Stimulated activated CD8-positive, alpha-beta memory T cell treated with anti-CD3 and anti-CD28 coated beads, Interleukin-15, amount 100 ng/mL, for 24 hours (primary cell): ENCODE measurements at places on chromosomes 6 and 20.

- no peak for DNase-seq
Observed at GRCh38 chr20:38665506-38666285, 58.6 kb upstream of the SLC32A1 start.

DNA sequence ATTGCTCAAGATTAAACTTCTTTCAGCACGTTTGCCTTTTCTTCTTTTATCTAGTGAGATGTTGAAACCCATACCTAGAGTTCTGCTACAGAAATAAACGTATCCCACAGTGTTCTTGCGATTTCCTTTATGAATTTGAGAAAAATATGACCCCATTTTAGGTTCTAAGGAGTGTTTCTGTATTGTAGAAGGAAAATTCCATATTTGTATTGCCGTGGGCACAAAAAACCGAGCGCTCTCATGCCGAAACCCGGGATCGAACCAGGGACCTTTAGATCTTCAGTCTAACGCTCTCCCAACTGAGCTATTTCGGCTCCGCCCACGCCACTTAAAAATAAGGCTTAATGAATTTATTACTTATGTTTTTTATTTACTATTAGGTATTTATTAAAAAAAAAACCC, 23.7 kb downstream of the ZNF311 start:
- peak; percentile 69 for DNase-seq

GRCh38 chr6:112786801-112787200, 439.7 kb downstream of the RFPL4B start:
- DNase-seq, result no peak

DNA sequence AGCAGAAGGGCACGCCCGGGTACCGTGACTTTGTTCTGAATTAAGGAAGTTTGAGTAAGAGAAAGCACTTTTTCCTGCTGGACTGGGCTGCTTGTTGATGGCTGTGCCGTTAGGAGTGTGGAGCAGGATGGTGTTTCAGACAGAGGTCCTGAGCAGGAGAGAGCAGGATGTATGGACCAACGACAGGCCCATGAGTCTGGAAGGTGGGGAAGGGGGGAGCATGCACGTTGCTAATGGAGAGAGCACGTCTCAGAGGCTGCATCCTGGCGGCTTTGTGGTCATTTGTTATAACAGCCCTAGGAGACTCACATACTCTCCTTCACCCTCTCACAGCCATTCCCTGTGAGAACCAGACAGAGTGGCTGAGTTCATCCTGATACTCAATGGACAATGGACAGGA, 56.8 kb downstream of the PHACTR3 start:
- no peak for DNase-seq

DNA sequence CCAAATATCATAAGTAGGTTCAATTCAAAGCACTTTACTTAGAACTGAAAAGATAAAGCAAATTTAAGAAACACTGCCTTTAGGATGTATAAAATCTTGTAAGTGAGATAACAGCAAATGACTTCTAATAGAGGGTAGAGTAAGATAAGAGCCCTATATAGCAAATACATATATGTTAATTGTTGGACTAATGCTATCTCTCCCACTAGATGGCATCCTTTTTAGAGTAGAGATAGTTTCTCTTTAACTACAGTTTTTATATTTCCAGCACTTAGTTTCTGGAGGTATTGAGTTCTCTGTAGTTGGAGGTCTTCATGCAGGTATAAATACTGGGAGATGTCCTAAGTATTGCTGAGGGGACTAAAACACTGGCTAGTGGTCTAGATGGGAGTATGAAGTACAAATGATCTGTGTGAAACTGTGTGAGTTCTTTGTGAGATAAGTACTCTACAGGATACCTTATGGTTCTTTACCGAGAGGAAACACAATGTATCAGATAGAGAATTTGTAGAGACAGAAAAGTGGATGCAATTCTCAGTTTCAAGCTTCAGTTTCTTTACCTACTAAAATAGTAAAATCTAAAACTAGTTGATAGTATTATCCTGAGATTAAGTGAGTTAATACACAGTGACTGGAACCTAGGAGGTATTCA, 399.3 kb downstream of the KHDRBS2 start:
- no peak for DNase-seq

- no peak for DNase-seq
Observed at GRCh38 chr6:7703148-7703680, 22.7 kb upstream of the BMP6 start.

- DNase-seq, result no peak
Observed at GRCh38 chr6:100808638-100809275, 72.4 kb downstream of the ASCC3 start.

- no peak for DNase-seq
Observed at GRCh38 chr6:160678744-160679401, 14.8 kb upstream of the LPA start.
